ENCODE measurements at places on chromosomes 2 and 18.

DNA sequence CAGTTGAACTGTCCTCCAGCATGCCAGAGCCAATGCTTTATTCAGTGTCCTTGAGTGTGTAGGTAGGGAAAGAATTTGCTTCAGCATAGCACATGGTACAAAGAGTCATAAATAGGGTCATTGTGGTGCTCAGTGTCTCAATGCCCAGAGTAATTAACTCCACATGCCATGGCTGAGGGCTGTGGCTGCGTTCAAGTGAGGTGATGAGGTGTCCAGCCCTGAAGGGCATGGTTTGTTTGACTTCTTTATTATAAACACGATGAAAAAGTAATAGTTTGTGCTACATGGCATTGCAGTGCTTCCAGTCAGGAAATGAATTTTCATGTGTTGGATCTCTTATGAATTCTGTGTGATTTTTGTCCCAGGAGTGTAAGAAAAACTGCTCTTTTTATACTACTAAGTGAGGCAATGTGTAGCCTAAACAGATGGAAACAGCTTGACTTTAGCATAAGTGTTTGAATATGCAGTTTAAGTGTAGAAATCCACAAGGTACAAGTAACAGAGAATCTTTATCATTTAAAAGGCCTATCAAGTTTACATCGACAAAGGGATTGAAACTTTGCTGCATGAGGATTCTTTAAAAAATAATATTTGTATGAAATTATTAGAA is 507.9 kb upstream of the CDH2 start:
- DNase-seq = no peak

- no peak for DNase-seq
Measured at GRCh38 chr2:150357770-150358467, 129.5 kb downstream of the RND3 start.

- DNase-seq = no peak
Measured at GRCh38 chr2:45745231-45745630, 93.8 kb downstream of the PRKCE start.

GRCh38 chr2:51723691-51724090 is 691.8 kb upstream of the NRXN1 start:
- no peak for DNase-seq

DNA sequence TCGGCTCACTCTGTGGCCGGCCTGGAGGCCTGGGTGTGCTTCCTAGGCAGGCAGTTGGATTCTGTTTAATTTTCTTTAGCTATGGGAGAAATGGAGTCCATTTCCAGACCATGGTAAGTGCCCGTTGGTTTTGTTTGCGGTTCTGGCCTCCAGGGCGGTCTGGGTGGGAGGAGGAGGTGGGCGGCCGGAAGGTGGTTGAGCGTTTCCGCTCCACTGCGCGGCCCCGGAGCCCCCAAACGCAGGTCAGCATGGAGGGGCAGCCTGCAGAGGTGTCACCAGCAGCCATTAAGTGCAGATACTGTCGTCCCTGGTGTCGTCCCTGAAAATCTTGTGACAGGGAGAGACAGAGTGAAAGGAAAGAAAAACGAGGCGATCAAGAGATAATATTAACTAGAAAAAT is 303.9 kb downstream of the GBX2 start:
- no peak for DNase-seq

- DNase-seq = no peak
Measured at GRCh38 chr2:36485521-36485920, 112.4 kb downstream of the FEZ2 start.

DNA sequence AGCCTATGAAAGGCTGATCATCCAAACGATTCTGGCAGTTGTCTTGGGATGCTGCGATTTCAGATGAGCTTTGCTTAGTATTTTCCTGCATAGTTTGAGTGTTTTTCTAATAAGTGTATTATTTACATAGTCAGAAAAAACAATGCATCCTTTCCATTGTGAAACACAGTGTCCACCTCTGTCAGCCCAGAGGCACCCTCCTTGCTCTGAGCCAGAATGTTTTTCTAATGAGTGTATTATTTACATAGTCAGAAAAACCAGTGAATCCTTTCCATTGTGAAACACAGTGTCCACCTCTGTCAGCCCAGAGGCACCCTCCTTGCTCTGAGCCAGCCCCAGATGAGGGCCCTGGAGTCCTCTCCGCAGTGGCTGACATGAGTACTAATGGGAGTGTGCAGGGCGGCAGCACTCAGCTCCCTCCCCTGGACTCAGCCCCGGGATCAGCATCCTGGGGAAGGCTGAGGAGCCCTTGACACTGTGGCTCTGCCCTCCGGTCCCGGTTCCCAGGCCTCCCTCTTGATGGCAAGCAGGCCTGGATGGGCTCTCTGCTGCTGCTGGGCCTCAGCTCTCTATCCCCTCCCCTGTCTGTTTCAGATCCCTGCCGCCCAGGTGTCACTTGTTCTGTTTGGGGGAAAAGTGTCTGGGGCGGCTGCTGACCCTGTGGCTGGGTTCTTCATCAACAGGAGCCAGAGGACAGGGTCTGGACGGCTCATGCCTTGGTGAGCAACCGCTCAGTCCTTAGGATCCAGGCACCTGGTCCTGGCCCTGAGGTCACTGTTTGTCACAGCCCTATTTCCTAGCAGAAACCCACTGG is 5.9 kb downstream of the MFSD2B start:
- no peak for DNase-seq

- DNase-seq = no peak
Measured at GRCh38 chr18:44323125-44323524, 357.6 kb upstream of the SETBP1 start.

- DNase-seq = peak; percentile 5
Measured at GRCh38 chr2:99198103-99198841, 17.3 kb downstream of the MRPL30 start.

DNA sequence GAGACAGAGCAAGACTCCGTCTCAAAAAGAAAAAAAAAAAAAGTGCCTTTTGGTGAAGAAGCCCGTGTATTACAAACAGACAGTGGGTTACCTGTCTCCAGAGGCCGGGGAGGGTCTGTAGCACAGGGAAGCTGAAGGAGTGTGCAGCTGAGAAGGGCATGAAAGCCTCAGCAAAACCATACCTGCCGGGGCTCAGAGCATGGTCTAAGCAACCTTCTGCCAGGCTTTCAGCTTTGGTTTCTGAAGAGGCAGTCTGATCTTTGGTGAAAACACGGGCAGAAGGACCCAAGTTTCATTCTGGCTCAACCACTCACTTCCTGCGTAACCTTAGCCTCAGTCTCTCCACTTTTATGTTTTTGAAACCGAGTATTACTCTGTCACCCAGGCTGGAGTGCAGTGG is 21.5 kb downstream of the SH2D6 start:
- DNase-seq = no peak

DNA sequence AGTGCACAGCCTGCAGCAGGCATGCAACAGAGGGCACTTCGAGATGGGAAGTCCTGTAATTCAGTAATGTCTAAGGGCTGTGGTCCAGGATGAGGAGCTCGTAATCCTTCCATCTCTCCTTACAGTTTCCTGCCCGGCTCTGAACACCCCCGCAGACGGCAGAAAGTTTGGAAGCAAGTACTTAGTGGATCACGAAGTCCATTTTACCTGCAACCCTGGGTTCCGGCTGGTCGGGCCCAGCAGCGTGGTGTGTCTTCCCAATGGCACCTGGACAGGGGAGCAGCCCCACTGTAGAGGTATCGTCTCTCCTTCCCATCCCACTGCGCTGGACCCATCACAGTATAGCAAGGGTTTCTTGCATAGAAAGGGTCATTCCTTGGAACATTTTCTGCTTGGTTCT is 26.7 kb downstream of the FBLN7 start:
- no peak for DNase-seq

DNA sequence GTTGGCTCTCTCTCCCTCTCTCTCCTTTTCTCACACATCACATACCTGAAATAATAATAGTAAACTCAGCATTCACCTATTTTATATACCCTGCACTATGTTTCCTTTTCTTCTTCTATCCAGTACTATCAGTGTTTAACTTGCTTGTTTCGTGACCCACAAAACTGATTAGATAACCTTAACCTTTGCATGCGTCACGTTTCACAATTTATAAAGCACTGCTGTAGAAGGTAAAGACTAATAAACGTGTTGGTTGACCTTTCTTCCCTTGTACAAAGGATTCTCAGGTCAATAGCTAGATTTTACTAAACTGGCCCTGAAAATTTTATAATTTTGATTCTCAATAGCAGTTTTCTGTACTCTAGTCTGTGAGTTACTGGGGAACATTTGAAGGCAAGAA is 791.7 kb downstream of the DPP10 start:
- DNase-seq = no peak

DNA sequence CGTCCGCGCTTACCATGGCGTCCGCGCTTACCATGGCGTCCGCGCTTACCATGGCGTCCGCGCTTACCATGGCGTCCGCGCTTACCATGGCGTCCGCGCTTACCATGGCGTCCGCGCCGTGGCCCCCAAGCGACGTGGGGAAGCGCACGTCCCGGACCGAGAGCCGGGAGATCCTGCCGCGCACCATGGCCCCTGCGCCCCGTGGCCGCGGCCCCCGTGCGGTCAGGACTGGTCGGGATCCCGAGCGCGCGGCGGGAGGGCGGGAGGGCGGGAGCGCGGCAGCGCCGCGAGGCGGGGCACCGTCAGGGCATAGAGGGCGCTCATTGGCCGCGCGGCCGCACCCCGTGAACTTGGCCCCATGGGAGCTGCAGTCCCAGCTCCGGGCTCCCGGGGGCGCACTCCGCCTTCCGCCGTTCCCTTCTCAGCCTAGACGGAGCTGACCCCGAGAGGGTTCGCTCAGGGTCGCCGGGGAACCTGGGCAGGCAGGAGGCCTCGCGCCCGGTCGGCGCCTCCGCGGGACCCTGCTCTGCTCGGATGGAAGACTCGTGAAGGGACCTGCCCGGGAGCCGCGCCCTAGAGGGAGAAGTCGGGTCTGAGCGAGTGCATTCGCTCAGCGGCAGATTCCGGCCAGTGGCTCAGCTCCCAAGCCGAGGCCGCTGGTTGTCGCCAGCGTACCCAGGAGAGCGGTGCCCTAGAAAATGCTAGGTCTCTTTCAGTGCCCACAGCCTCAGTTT is at the start of gene ENOSF1:
ENOSF1 (minus strand) TSS at position 230 of the 734 bp plus-strand sequence; CDS start at position 187, 43 bp downstream.
- peak; percentile 94 for DNase-seq

DNA sequence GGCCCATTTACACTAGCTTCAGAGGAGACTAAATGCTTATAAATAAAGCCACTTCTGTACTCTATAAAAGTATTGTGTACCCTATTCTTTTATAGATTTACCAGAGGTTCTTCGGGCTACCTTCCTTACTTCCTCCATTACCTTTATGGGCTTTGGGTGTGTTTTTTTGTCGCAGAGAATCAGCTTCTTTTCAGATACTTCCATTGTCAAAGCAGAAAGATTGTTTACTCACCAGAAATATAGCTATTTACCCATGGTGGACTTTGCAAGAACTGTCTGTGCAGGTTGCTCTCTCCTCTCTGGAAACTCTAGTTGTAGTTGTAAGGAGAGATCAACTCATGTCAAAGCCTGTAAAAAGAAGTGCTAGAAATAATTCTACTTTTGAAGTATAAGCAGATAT is 14.8 kb downstream of the CCDC121 start:
- DNase-seq = no peak

DNA sequence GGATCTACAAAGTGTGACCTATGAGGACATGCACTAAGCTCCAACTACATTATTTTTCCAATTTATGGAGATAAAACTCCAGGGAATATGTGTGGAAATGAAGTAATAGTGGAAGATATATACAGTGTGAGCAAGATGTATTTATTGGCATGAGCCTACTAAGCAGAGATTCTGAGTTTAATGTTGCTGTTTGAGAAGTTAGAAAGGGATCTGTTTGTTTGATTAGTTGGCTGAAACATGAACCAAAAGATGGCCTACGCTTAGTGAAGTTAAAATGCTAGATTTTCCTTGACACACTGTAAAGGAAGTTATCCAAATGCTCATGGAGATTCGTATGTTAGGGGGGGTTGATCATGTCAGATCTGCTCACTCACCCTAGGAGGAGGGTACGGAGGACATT is 621.7 kb downstream of the TMEM182 start:
- no peak for DNase-seq

GRCh38 chr2:85662899-85663593 is 5.0 kb downstream of the SFTPB start:
- DNase-seq = peak; percentile 89

- no peak for DNase-seq
Measured at GRCh38 chr2:60932954-60933353, 51.6 kb downstream of the REL start.

GRCh38 chr18:47175283-47175897 is 774 bp downstream of the IER3IP1 start:
- DNase-seq = no peak

DNA sequence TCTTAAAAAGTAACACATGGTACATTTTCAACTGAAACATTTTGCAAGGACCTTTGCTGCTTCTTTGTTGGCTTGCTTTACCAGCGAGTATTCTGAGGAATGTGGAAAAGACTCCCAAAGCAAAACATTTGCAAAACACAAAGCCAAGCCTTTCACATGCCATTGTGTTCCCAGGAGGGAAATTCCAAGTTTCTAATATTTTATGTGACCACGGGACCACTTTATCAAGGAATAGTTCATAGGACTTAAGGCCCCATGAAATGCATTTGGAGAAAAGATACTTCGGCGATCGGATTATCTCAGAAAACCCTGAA is 26.2 kb downstream of the CYP27C1 start:
- DNase-seq = no peak

GRCh38 chr18:40864846-40865245 is 1090.2 kb upstream of the PIK3C3 start:
- DNase-seq = no peak

Measured in mesendoderm (in vitro differentiated cells).